T-cell (primary cell): ENCODE measurements at places on chromosomes 5 and 9.

GRCh38 chr9:81868145-81868544 is 60.1 kb upstream of the SPATA31D4 start:
- no peak for DNase-seq

GRCh38 chr5:74231697-74232096 is 408.8 kb downstream of the ENC1 start:
- DNase-seq, result no peak

GRCh38 chr9:70940605-70941004 is 180.8 kb downstream of the TRPM3 start:
- DNase-seq, result no peak

DNA sequence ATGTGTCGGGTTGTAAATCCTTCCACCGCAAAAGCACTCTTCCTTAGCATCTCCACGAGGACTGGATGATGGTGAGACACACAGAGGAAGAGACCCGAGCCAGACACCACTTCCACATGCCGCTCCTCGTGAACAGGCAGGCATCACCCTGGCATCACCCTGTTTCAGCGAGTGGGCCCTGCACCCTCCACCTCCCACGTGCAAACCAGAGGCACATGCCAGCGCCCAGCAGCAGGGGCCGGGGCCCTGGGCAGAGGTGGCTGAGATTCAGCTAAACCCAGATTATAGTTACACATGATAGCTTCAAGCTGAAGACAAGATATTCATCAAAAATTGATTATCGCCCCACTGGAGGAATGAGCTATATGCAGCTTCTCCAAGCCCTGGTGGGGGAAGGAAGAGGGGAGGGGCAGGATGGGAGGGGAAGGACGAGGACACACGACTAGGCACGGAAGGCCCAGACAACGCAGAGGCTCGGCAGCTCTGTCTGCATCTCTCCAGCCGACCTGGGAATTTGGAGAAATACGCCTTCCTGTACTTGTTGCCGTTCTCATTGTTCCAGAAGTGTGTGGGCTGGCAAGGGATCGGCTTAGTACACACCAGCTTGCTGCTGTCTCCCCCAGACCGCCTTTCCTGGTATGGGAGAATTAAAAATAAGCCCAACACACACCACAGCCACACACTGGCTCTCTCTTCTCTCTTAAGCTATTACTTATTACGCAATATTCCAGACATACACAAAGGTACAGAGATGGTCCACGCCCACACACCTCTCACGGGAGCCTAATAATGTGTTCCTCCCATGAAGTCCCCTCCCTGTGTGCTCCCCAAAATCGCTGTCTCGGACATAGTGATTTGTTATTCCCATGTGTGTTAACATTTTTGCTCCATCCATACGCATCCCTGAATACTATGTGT is 50.4 kb upstream of the ZNF354A start:
- DNase-seq, result no peak

DNA sequence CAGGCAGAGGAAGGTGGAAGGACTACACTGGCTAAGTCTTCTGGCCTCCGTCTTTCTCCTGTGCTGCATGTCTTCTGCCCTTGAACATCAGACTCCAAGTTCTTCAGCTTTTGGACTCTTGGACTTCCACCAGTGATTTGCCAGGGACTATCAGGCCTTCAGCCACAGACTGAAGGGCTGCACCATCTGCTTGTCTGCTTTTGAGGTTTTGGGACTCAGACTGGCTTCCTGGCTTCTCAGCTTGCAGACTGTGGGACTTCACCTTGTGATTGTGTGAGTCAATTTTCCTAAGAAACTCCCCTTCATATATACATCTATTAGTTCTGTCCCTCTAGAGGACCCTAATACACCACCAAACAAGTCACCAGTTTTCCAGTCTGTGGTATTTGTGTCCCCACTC is 9.7 kb upstream of the ANKDD1B start:
- no peak for DNase-seq

GRCh38 chr5:173643964-173644363 is 27.5 kb upstream of the BOD1 start:
- DNase-seq, result no peak

DNA sequence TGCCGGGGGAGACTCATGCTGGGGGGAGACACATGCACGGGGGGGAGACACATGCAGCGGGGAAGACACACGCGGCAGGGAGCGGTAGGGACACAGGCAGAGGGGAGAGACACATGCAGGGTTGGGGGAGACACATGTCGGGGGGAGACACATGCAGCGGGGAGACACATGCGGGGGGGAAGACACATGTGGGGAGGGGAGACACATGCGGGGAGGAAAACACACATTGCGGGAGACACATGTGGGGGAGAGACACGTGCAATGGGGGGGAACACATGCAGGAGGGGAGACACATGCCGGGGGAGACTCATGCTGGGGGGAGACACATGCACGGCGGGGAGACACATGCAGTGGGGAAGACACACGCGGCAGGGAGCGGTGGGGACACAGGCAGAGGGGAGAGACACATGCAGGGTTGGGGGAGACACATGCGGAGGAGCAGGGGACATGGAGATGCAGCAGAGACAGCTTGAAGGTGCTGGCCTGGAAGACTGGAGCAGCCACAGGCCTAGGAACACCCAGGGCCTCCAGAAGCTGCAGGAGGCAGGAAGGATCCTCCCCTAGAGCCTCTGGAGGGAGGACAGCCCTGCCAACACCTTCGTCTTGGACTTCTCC is 20.3 kb upstream of the OLFM1 start:
- DNase-seq, result no peak

GRCh38 chr9:81388831-81389230 is 300.5 kb downstream of the TLE1 start:
- DNase-seq, result no peak

GRCh38 chr9:108235609-108236008 is 620.2 kb downstream of the ACTL7B start:
- DNase-seq, result no peak

DNA sequence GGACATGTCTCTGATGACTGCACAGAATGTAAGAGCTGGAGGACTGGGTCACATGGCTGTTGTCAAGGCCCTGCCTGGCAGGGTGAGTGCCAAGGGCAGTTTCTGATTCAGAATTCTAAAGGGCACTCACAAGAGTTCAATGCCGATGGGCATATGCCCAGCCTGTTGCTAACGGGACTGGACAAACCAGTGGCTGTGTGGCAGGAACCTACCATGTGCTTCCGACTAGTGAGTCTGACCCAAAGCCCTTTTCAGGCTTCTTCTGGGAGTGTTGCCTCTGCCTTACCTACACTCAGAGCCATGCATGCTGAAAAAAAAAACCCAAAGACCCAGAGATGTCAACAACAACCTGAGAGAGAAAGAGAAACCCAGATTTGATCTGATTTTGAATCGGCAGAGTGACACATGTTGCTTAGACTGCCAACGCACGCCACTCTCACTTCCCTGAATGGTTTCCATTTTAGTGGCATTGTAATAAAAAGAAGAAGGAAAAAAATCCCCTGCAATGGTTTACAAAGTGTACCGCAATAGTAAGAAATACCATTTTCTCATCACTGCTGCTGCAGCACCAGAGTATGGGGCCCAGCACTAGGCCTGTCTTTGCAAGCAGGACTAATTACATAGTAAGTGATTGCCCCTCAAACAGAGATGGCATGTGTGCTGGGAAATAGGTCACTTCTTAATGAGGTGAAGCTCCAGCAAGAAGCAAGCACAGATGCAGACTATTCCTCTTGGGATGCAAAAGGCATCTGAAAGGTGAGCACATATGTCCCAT is 194.3 kb downstream of the PALM2AKAP2 start:
- DNase-seq, result no peak

- no peak for DNase-seq
These were observed 159.8 kb upstream of the GAS1 start for GRCh38 chr9:87107072-87107471.

DNA sequence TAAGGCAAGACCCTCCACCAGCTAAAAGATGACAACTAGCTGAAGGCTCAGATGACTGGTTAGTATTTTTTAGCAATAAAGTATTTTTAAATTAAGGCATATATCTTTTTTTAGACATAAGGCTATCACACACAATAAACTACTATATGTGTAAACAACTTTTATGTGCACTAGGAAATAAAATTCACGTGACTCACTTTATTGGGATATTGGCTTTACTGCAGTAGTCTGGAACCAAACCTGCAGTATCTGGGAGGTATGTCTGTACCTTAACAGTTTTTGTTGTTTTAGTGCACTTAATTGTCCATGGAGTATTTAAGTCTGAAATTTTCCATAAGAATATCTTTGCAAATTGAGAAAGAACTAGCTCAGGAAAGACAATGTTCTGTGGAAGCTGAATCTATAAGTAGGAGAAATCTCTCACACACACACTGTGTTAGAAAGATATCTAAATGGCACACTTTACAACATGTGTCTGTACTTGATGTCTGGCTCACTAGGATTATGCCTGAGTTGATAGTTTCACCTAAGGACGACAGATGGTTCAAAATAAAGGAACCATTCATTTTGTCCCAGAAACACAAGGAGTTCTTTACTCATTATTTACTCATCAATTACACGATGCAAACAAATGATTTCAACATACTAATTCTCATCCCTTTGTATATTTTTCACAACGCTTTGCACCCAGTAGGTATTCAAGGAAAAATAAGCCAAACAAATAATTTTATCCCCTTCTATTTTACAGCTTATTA is 4.6 kb downstream of the RAPGEF6 start:
- DNase-seq, result no peak

GRCh38 chr5:172644711-172645110 is 3.6 kb downstream of the NEURL1B start:
- no peak for DNase-seq

DNA sequence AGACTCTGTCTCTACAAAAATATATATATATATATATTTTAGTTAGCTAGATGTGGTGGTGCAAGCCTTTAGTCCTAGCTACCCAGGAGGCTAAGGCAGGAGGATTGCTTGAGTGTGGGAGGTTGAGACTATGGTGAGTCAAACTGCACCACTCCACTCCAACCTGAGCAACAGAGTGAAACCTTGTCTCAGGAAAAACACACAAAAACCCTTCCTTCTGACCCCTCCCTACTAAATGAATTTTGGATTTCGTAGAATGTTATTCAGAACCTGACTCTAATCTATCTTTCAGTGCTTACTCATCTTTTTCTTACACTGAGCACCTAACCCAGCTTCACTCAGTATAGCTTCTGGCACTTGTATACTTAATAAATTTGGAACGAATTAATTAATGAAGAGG is 35.2 kb upstream of the IL7R start:
- DNase-seq, result no peak

GRCh38 chr5:118461436-118461835 is 526.9 kb downstream of the DTWD2 start:
- DNase-seq, result no peak

DNA sequence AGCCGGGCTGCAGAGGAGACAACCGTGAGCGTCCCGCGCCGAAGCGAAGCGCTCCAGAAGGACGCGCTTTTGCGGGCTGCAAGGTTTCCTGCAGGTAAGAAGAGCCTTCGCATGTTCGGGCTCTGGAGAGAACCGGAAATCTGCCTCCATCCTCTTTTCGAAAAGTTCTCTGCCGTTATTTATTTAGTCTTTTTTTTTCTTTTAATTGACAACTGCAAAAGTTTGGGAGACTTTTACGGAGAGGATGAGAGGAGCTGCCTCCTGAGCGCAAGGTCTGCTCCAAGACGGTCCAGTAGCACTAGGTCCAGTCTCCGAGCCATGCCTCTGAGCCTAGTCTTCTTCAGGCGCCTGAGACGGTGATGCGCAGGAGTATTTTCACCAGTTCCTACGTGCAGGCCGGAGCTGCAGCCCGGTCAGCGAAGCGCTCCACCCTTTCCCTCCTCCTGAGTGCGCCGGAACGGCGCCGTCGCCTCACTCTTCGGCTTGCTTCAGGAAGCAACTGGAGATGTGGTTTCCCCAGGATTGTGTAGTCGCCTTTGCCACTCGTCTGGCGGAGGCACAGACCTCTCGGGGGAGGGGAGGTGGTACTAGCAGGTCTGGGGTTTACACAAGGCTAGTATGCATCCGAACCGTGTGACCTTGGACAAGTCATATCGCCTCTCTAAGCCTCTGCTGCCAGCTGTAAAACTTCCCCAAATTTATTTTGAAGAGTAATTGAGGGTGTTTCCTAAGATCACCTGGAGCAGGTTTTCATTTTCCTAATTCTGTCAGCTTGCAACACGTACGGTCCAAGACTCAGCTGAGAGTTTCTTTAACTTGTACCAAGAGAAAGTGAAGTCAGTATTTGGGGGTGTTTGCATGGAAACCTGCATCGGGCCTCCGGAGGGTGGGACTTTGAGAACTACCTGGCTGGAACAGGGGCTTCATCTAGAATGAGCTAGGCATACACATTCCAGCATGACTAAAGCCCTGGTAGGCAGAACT is 4.5 kb downstream of the POU4F3 start:
- DNase-seq, result no peak

DNA sequence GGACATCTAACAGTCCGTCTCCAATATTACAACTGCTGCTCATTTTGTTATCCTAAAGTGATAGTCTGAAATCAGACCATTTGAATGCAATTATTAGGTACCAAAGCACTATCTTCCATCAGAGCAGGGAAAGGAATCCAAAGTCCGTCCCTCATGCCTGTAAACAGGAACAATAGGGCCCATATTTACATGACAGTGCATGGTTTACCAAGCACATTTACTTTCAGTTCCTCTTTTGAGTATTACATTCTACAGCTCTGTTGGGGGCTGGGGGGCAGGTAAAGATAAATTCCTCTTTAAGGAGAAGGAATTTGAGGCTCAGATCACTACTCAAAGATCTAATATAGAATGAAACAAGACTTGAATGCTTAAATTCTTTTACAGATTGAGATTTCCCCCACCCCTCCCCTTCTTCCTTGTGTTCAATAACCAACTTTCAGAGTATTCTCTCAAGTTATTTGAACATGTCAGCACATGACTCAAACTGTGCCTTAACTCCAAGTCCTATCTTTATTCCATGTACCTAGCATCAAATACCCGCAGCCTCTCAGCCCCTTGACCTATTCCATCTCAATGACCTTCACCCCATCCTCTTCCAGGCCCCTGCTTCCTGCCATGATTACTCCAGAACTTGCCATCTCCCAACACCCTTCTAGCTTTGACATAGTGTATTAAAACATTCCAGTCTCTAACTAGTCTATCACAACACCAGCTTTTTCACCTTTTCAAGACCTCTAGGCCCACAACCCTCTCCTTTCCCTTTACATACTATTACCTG is 71.0 kb downstream of the BRINP1 start:
- DNase-seq, result no peak

DNA sequence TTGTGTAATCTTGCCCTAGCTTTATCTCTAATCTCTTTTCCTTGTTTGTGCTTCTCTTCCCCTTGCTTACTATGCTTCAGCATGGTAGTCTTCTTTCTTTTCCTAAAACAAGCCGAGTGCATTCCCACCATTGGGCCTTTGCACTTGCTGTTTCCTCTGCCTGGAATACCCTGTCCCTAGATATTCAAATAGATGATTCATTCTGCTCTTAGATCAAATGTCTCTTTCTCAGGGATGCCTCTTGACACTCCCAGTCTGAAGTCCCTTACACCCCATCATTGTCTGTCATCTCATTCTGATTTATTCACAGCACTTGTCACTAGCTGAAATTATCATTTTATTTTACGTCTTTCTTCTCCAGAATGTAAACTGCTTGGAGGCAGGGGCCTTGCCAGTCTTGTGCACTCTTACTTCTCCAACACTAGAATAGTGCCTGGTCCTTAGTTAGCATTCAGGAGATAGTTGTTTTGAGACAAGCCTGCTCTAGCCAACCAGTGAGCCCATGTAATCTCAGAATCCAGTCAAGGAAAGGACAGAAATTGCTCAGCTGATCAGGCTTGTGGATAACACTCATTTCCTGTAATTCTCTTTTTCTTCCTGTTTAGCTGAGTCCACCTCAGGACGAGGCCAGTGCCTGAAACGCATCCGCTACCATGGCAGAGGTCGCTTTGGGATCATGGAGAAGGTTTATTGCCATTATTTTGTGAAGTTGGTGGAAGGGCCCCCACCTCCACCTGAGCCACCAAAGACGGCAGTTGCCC is 25.4 kb downstream of the MRPL22 start:
- no peak for DNase-seq

- DNase-seq, result no peak
These were observed 25.4 kb downstream of the FBXO10 start for GRCh38 chr9:37550781-37551180.
